Kidney capillary endothelial cell (primary cell): ENCODE measurements at places on chromosomes 6 and 20.
A peak's percentile ranks its signal among the peaks of the same experiment; 100 is the strongest.

GRCh38 chr6:113122060-113122459, 735.1 kb upstream of the MARCKS start:
- DNase-seq, result peak; percentile 97

DNA sequence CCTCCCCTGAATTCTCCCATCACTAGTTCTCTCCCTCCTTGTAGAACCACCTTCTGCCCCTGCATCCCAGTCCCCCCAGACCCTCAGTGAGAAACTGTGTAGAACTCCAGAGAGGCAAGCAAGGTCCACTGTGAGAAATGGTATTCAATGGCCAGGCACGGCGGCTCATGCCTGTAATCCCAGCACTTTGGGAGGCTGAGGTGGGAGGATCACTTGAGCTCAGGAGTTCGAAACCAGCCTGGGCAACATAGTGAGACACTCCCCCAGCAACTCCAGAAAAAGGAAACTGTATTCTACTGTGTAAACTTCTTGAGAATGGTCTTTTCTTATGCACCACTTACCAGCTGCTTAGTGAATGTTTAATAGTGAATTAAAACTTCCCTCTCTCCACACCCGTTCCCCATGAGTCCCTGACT, 8.2 kb upstream of the CD83 start:
- DNase-seq, result no peak

- DNase-seq, result no peak
Measured at GRCh38 chr6:74075323-74075722, 379.3 kb downstream of the CD109 start.

DNA sequence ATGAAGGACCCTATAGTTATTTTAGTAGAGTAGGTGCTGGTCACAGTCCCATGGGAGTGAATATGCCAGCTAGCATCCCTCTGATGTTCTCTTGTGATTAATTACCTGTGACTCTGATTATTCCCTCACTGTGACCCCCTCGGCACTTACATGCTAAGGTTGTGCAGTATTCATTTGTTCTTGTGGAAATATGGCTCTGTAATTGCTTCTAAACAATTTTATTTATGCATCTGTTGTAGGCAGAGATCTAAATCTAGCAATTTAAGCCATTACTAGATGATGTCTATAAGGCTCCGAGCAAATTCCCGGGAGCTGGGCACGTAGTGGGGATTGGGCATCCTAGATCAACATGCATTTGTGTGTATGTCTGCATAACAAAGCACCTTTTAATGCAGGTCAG, 961.7 kb downstream of the KIF16B start:
- no peak for DNase-seq

- no peak for DNase-seq
Measured at GRCh38 chr6:124002377-124003081, 198.9 kb downstream of the NKAIN2 start.

DNA sequence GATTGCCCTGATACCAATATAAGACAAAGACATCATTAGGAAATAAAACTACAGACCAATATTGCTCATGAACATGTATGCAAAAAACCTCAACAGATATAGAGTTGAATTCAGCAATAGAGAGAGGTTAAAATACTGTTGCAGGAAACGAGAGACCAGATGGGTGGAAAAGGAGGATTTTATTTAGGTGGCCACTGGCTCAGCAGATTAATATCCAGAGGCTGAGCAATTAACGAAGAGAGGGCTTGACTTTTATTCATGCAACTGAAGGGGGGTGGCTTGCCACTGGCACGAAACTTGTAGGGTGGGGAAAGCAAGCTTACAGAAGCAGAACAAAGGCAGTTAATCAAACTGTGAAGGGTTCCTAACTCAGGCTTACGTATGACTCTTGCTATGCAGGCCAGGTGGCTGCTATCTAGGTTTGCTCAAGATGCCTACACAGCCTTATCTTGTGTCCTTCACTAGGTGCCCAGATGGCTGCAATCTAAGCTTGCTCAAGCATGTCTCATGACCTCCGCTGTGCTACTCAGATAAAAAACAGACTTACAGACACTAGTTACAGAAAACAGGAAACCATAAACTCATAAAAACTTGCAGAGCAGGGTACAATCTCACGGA, 126.4 kb downstream of the MMUT start:
- DNase-seq, result peak; percentile 9
